ENCODE measurements at places on chromosomes 13 and 19. TPM values are rescaled to one million over a fixed set of nuclear protein-coding genes. Genes with fewer than 3 reads are reported as not detected.

SHISA7 gene
- not detected for total RNA-seq

COX6B2 gene
- total RNA-seq, result not detected

LILRB3 gene
- total RNA-seq, result not detected

FBXL12 gene
- total RNA-seq, result 22.1 TPM

CERS1 gene
- 0.29 TPM for total RNA-seq

EFNB2 gene
- 3.9 TPM for total RNA-seq

CNN2 gene
- 319 TPM for total RNA-seq

ZIC2 gene
- not detected for total RNA-seq

PSG3 gene
- total RNA-seq, result not detected

MIA gene
- 0.83 TPM for total RNA-seq

STARD13 gene
- total RNA-seq, result 15.1 TPM

CLEC4M gene
- not detected for total RNA-seq

C19orf85 gene
- not detected for total RNA-seq

CGB1 gene
- total RNA-seq, result not detected

ZNF134 gene
- 28.4 TPM for total RNA-seq

MAMSTR gene
- total RNA-seq, result 3.8 TPM

MAST1 gene
- total RNA-seq, result 3.3 TPM

OR10H1 gene
- total RNA-seq, result not detected

RXFP2 gene
- total RNA-seq, result not detected

LRP3 gene
- 36.2 TPM for total RNA-seq

POU2F2 gene
- total RNA-seq, result 0.17 TPM

LRFN3 gene
- total RNA-seq, result 2.5 TPM

CD33 gene
- total RNA-seq, result not detected

SLC7A10 gene
- total RNA-seq, result not detected

All from smooth muscle cell of trachea (primary cell).